Heart left ventricle (tissue), 16 donors: ENCODE measurements at places on chromosomes 5 and 9.

GRCh38 chr5:170139786-170140335 is 34.2 kb downstream of the FOXI1 start:
- no peak for DNase-seq

DNA sequence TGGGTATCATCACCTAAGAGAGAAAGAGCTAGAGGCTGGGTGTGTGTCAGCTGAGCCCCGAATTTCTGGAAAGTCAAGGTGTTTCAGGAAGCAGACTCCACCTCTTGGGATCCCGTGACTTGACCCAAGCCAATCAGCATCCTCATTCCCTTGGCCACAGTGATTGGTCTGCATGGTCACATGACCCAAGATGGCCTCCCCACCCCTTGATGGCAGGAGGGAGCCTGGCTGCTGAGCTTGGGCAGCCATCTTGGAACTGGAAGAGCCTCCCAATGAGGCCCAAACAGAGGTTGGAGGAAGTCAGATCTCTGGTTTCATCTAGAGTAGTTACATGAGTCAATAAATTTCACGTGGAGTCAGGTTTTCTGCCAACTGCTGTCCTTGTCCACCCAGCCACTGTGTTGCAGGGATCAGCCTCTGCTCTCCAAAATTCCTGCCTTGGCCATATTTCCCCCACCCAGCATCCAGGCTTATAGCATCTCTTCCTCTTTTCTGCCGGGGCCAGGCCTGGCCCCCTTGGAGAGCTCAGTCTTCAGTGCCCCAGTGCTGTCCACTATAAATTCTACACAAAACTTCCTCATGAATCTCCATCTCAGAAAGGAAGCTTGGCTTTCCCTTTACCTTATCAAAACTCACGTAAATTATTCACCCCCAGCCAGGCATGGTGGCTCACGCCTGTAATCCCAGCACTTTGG is 17.2 kb upstream of the SUSD3 start:
- no peak for DNase-seq

- DNase-seq = no peak
These were observed 19.2 kb upstream of the SYNPO start for GRCh38 chr5:150621301-150621700.

- DNase-seq = no peak
These were observed 96.6 kb downstream of the RGS3 start for GRCh38 chr9:113559834-113560800.
